Stimulated activated CD4-positive, alpha-beta T cell treated with anti-CD3 and anti-CD28 coated beads, Interleukin-4, amount 100 ng/mL, for 1 hour (primary cell): ENCODE measurements at places on chromosomes 5 and 9.

GRCh38 chr9:32823101-32823500, 39.8 kb downstream of the TMEM215 start:
- no peak for DNase-seq

DNA sequence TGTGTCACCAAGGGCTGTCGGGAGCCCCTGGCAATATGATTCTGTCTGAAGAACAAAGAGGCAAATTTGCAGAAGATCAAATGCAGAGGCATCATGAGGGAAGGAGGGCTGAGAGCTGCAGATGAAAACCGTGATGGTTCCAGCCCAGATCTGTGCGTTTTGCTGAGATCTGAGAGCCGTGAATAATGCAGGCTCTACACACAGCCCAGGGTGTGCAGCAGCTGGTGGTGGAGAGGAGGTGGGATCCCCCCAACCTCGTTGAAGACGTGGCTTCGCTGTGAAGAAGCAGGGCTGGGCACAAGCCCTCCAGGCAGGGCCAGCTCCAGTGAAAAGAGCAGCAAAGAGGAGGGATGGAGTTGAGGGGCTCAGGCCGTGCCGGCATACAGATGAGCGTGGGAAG, 75.5 kb downstream of the TSPAN17 start:
- no peak for DNase-seq

GRCh38 chr5:164637931-164638521, 1132.6 kb downstream of the MAT2B start:
- DNase-seq, result no peak

- no peak for DNase-seq
Observed at GRCh38 chr9:93464395-93464794, 11.0 kb upstream of the FAM120AOS start.

- no peak for DNase-seq
Observed at GRCh38 chr9:89122949-89123348, 55.7 kb downstream of the SHC3 start.

DNA sequence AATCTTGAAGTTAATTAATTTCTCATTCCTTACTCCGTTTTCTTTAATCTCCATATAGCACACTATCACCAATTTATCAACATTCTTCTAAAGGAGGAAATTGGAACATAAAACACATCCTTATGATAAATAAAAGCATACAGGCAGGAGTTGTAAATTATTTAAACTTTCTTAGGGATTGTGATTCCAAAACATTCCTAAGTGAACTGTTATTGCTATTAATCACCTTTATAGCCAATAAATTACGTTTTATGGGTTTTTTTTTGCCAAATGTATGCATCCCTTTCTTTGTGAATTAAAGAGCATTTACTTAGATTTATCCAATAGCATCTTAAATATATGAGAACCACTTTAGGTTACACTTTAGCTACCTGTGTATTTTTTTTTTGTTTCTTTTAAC, 55.3 kb downstream of the FBXO4 start:
- no peak for DNase-seq

- DNase-seq, result no peak
Observed at GRCh38 chr5:94218374-94218773, 400.0 kb downstream of the KIAA0825 start.

DNA sequence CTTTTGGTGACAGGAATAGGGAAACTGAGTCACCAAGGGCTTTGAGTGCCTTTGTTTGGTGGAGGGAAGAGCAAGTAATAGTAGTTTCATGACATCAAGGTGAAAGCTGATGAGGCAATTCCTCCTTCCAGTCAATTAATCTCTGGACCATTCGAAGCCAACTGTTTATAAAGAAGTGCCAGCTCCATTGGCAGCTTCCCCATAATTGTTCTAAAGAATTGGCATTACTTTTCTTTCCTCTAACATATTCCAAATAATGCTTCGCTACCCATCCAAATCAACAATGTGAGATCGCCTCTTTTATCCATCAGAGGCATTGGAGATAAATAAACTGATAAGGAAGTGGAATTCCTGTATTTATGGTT, 132.4 kb downstream of the NPR3 start:
- no peak for DNase-seq

DNA sequence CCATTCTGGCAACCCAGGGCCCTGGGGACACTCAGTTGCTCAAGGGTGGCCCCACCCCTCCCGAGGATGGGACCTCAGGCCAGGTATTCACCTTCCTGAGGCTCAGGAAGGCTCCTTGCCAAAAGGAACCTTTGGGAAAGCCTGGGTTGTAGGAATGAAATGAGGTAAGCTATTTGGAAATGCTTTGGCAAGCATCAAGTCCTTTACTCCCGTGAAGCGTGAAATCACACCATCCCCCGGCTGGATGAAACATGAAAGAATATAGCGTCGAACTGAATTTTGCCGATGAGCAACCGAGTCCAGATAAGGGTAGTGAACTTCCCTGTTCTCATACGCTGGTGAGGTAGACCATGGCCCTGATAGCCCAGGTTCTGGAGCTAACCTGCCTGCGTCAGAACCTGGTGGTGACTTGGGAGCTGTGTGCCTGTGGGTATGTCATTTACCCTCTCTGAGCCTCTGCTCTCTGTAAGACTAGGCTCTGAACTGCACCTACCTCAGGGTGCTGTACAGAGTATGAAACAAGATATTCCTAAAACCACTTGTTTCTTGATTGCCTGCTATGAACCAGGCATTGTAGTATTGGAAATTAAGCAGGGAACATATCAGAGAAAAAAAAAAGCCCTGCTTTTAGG, 105.3 kb upstream of the BOD1 start:
- no peak for DNase-seq
